ENCODE measurements at places on chromosomes 12 and 14.

DNA sequence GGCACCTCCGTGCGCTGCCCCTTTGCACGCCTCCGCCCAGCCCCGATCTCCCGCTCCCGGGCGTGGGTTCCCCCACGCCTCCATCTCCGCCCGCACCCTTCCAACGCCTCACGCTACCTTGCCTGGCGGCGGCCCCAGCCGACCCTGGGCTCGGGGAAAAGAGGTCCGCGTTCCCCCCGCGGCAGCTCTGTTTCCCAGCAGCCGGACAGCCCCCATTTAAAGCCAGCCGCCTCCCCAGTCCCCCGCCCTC, at the start of gene PRIMA1:
TSS of gene PRIMA1 (minus strand) at position 193 of the 250 bp plus-strand sequence. CDS start 767 bp downstream, outside the sequence.
- DNase-seq, result no peak

DNA sequence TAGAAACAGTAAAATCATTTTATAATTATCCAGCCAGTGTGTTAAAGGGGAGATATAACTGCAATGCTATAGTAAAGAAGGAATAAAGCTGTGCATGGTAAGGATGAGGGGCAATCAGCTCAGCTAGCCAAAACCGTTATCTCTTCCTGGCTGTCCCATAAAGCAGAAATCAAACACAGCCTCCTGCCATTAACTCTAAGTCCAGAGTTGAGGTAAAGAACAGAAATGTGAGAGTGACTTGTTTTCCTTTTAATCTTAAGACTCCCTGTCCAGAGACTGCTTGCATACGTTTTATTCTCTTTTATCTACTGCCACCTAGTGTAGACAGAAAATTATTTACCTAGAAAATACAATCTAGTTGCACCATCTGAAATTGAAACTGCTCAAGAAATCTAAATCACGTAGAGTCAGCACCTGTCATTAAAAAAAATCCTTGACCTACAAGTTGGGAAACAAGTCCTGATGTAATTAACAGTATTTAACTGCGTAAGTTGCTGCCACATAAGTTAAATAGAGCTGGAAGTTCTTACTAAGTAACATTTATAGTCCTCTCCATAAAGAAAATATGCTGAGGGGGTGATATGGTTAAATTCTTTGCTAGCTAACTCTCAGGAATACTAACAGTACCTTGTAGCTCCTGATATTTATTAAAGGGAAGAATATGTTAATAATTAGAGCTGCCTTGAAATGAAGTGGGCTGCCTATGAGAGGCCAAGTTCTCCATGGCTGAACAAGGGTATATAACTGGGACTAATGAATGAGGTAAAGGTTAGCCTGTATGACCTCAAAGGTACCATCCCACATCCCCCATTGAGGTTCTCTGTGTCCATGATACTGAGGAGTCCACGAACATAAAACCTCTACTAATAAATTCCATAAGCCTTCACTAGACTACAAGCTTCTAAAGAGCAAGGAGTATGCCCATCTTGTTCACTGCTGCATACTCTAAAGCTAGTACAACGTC, 62.7 kb downstream of the GALNT4 start:
- no peak for DNase-seq

DNA sequence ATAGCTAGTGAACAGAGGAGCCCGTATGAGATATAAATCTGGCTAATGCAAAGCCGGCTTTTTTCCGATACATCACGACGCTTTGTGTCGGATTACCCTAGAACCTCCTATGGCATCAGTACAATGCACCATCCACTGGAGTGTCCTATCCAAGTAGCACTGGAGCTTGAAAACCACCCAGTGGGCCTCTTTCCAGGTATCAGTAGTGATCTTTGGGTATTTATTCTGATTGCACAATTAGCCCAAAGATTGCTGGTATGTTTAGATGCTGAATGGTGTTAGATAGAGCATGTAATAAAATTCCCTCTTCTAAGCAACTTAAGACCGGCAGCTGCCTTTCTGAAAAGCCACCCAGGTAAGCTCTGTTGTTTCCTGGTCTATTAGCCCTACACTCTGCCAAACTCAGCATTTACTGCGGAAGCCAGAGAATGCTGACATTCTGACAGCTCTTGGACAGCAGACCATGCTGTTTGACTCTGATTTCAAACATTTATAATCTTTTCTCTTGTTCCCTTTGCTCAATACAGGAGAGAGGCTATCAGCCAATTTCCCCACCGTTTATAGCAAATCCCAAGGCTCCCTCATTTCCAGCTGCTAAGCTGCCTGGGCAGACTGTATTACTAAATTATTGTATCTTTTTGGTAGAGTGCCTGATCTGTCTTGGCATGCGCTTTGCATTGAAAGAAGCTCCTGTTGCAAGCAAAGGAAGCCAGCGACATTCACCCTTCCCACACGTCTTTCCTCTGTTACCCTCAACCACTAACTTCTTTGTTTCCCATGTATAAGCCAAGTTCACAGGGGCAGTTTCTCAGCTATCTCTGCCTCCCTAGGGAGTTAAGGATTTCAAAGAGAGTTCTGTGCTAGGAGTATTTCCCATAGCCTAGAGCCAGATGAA, 388.3 kb upstream of the GARIN6 start:
- no peak for DNase-seq

GRCh38 chr12:50282721-50283228, 545 bp downstream of the LIMA1 start:
- no peak for DNase-seq

DNA sequence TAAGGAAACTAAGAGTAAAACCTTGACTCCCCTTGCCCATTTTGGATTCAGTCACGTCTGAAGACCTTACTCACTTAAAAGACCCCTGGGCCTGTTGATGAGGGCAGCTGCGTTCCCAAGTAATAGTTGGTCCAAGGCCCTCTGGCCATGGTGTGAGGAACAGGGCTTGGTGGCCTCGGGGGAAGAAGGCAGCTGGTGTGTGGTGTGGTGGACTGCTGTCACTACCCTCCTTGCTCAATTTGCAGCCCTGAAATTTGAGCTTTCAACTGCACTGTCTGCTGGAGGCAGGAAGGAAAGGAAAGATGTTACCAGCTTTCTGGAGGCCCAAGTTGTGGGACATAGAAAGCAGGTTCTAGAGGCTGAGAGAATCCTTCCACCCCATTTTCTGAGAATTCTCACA, 128.2 kb downstream of the SLC38A6 start:
- DNase-seq, result no peak

DNA sequence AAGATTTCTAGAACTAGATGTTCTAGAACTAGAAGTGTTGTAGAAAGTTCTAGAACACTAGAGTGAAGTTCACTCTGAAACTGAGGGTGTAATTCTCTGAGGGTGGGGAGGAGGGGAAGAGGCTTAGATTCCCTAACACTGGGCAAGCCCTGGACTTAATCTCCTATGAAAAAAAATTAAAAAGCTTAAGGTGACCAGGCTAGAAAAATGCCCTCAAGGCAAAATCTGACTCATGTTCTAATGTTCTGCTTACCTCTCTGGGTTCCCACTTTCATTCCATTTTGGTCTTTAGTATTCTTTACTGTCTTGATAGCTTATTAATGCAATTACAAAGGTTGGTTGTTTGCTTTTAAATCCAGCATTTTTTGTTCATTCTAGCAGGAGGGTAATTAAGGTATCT, 101.5 kb downstream of the KICS2 start:
- no peak for DNase-seq

- no peak for DNase-seq
Measured at GRCh38 chr14:104221636-104222369, 83.4 kb downstream of the KIF26A start.
